ENCODE measurements at places on chromosomes 7 and 10. TPM values are rescaled to one million over a fixed set of nuclear protein-coding genes. Genes with fewer than 3 reads are reported as not detected.

ATAD1 gene
- 6.1 TPM for polyA plus RNA-seq

URGCP gene
- 12.5 TPM for polyA plus RNA-seq

FAM25A gene
- not detected for polyA plus RNA-seq

EBLN1 gene
- not detected for polyA plus RNA-seq

CALN1 gene
- not detected for polyA plus RNA-seq

HMX3 gene
- polyA plus RNA-seq = not detected

UBE2H gene
- 23.3 TPM for polyA plus RNA-seq

OR13A1 gene
- 5.8 TPM for polyA plus RNA-seq

TMEM139 gene
- polyA plus RNA-seq = 0.12 TPM

DYDC2 gene
- not detected for polyA plus RNA-seq

CAMK2B gene
- polyA plus RNA-seq = 0.42 TPM

GSDME gene
- polyA plus RNA-seq = 3.0 TPM

ITPRID1 gene
- not detected for polyA plus RNA-seq

COX19 gene
- polyA plus RNA-seq = 14.7 TPM

KLLN gene
- polyA plus RNA-seq = 0.19 TPM

Measured in B cell (primary cell).